ENCODE measurements at places on chromosomes 11 and 22. TPM values are rescaled to one million over a fixed set of nuclear protein-coding genes. Genes with fewer than 3 reads are reported as not detected.

DNA sequence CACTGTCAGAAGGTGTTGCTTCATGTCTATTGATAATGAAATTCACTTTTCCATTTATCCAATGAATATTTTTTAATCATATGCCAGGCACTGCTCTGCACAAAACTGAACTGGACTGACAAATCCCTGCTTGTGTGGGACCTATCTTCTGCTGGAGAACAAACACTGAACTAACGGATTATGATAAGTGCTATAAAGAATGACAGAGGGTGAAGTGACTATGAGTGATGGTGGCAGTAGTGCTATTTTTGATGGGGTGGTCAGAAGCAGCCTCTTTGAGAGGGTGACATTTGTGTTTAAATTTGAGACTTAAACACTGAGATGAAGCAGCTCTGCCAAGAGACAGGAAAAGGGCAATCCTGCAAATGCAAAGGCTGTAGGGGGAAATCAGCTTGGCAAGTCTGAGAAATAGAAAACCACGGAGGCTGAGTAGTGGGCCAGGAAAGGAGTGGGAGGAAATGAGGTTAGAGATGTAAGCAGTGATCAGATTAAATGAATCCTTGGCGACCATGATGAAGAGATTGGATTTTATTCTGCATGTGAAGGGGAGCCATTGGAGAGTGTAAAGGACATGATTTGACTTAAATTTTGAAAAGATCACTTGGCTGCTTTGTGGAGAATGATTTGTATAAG lies 6.0 kb downstream of the TBCEL start:
- DNase-seq: no peak

GRCh38 chr22:35840302-35840739 lies 122.6 kb downstream of the APOL5 start:
- DNase-seq: no peak

- no peak for DNase-seq
Measured at GRCh38 chr11:102799681-102800340, 1.9 kb upstream of the MMP1 start.

GRCh38 chr11:43399983-43400630 lies 41.4 kb downstream of the TTC17 start:
- DNase-seq: no peak

The SART1 gene
- total RNA-seq: 90.3 TPM

GRCh38 chr22:46969491-46969890 lies 207.0 kb downstream of the TBC1D22A start:
- peak; percentile 38 for DNase-seq

DNA sequence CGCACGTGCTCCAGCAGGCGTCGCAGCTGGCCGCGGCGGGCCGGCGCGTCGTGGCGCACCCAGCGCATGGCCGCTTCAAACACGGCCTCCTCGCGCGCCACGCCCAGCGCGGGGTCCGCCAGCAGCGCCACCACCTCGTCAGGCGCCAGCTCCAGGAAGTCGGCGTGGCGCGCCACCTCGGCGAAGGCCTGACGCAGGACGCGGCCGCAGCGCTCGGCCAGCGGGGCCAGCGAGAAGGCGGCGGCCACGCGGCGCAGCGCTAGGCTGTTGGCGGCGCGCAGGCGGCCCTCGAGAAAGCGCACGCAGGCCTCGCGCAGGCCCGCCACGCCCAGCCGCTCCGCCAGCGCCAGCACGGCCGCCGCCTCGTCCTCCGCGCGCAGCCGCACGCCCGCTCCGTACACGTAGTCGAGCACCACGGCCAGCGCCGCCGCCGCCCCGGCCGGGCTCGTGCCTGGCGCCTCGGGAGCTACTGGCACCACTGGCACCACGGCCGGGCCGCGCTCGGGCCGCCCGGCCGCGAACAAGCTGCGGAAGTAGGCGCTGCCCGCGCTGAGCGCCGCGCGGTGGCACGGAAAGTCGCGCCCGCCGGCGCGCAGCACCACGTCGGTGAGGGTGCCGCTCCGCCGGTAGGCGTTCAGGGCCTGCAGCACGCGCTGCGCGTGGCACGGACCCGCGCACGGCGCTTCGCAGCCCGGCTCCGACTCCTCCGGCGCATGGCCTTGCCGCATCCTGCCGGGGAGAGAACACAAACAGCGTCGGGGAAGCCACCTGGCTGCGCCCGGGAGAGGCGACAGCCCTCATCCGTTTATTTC lies 2.9 kb downstream of the KLHL35 start:
- DNase-seq: peak; percentile 68
